ENCODE measurements at places on chromosomes 5 and 9. TPM values are rescaled to one million over a fixed set of nuclear protein-coding genes. Genes with fewer than 3 reads are reported as not detected.

Gene C9orf50
- 0.44 TPM for total RNA-seq

Gene INSL4
- not detected for total RNA-seq

Gene MYOZ3
- 1.5 TPM for total RNA-seq

Gene SLCO6A1
- not detected for total RNA-seq

Gene IFNA2
- not detected for total RNA-seq

Gene TMC1
- not detected for total RNA-seq

Gene EEIG1
- 12.9 TPM for total RNA-seq

Gene HEMGN
- total RNA-seq = not detected

Gene ASPN
- 15.2 TPM for total RNA-seq
